ENCODE measurements at places on chromosomes 2 and 18.
A peak's percentile ranks its signal among the peaks of the same experiment; 100 is the strongest.

GRCh38 chr2:197300139-197300538 is 10.4 kb downstream of the ANKRD44 start:
- DNase-seq: no peak

DNA sequence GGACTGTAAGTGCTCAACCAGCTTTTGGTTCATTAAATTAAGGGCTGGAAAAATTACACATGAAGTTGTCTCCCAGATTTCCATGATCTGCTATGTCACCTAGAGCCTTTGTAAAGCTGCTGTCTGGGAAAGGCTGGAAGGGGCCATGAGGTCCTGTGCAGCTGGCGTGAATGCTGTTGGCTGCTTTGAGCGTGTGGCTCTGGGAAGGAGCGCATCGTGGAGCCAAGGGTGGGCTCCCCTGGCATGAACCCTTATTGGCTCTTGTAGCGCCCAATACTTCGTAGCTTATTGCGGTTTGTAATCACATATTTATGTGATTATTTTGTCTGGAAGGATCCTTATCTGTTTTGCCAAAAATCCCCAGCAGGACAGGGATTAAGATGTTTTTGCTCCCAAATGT is 70.5 kb upstream of the LMAN1 start:
- DNase-seq: no peak

DNA sequence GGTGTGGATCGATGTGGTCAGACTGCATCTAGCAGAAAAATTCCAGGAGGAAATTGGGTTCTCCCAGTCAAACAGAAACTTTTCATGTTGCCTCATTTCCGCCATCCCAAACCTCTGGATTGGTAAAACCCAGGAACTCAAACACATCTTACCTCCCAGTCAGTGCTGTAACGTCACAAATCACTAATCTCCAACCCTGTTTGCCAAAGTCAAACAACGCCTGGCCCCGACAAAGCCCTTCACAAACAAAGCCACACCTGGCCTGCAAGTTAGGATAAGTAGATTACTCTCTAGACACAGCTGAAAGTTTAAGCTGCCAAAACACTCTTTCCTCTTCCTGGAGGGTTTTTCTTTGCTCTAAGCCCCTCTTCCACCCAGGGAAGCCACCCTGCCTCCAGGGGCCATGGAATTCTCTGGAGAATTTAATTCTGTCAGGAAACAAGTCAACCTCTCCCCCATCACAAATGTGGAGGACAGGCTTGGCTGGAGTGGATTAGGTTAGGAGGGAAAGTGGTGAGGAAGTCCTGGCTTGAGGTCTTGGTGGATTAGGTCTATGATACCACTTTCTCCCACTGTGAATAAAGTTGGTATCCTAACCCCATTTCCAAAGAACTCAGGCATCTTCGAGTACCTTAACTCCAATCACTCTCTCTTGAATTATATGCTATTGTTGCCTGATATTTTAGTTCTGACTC is 86.7 kb downstream of the LYPD6B start:
- DNase-seq: no peak

- DNase-seq: peak; percentile 21
These were observed 498 bp downstream of the ITGAV start for GRCh38 chr2:186590350-186590758.

GRCh38 chr2:100842241-100842922 is 22.4 kb downstream of the NPAS2 start:
- DNase-seq: no peak

DNA sequence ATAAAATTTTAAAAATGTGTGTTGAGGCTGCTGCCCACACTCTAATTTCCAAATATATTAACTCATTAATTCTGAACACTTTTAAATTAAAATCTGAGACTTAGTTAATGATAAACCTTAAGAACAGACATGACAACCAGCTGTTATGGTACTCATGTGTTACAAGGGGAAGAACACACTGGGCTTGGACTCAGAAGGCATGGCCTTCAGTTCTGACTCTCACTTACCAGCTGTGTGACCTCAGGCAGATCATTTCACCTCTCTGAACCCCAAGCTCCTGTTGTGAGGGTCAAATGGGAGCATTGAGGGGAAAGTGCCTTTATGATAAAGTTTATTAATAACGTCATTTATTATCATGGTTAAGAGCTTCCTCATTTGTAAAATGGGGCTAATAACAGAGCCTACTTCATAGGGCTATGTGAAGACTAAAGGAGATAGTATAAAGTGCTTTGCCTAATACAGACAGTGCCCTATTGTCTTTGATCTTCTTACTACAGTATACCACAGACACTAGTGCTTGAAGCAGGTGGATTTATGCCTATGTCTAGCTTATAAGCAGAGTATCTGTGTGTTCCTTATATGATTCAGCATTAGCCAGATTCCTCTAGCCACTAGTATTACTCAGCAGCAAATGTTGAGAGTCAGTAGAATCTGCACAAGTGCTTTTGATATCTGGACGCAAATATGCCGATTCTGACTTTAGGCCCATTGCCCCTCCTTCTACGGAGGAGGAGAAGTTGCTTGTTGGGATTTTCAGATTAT is 99.6 kb downstream of the SGPP2 start:
- no peak for DNase-seq

GRCh38 chr2:1675633-1676032 is 68.7 kb downstream of the PXDN start:
- no peak for DNase-seq

DNA sequence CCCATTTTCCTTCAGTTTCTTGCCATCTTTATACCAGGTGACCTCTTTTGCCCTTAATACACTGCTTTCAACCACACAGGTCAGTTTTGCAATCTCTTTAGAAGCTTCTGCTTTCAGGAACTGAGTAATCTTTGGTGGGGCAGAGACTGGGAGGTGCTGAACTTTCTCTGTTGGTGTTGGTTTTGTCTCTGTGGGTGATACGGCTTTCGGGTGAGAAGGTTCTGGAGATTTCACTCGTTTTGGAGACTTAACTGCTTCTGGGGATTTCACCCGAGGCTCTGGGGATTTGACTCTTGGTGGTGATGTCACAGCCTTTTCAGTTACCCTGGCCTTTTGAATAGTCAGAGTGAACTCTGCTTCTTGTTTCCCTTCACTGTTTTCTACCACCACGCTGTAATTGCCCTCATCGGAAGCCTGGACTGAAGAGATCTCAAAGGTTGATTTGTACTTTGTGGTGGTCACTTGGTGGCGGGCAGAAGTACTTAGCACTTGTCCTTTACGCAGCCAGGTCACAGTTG is 50.4 kb downstream of the PLEKHA3 start:
- peak; percentile 44 for DNase-seq

- DNase-seq: no peak
These were observed 53.1 kb downstream of the KCTD1 start for GRCh38 chr18:26495287-26495686.

DNA sequence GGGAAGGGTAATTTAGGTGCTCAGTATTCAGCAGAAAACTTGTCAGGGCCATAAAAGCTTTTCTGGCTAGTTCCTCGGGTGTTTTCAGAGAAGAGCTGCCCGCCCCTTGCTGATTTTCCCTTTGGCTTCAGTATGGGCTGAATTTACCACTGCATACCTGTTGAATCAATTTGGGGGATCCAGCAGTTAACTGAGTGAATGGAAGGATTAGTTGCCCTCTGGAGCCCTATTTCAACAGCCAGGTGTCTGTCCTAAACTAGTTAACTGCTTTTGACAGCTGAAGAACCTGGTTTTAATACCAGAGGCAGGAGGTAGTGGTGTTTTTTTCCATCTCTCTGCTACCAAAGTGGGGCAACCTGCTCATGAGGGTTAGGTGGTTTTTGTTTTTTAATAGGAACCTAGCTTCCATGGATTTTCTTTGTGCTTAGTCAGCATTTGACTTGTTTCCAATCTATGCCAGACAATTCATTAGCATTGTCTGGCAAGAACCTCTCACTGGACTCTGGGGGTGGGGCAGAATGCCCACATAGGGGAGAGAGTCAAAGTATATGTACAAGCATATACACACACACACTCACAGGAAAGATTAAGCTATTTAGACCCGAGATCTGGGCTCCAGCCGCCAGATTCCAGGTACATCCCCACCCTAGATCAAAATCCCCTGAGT is 166.5 kb upstream of the SIX3 start:
- no peak for DNase-seq

- DNase-seq: no peak
These were observed 25.5 kb downstream of the TCF7L1 start for GRCh38 chr2:85158559-85159273.

- DNase-seq: no peak
These were observed 7.5 kb upstream of the KDSR start for GRCh38 chr18:63374540-63374939.

GRCh38 chr2:54669677-54670484 is 53.6 kb upstream of the EML6 start:
- DNase-seq: no peak

DNA sequence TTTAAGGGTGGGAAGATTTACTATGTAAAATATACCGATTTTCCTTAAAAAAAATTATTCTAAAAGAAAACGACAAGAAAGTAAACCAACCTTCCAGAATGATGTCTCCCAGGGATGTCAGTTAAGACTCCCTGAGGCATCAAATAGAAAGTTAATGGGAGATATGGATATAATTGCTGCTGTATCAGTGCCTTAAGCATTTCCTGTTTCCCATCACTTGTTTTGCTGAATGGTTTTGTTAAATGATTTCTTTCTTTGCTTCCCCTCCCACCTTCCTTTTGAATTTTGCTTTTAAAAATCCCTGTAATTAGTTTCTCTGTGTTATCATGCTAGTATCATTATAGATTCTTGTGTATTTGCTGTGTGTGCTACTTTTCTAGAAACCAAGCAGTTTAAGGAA is 154.3 kb upstream of the CWC22 start:
- no peak for DNase-seq

GRCh38 chr2:160489111-160489510 is 4.5 kb downstream of the RBMS1 start:
- no peak for DNase-seq

DNA sequence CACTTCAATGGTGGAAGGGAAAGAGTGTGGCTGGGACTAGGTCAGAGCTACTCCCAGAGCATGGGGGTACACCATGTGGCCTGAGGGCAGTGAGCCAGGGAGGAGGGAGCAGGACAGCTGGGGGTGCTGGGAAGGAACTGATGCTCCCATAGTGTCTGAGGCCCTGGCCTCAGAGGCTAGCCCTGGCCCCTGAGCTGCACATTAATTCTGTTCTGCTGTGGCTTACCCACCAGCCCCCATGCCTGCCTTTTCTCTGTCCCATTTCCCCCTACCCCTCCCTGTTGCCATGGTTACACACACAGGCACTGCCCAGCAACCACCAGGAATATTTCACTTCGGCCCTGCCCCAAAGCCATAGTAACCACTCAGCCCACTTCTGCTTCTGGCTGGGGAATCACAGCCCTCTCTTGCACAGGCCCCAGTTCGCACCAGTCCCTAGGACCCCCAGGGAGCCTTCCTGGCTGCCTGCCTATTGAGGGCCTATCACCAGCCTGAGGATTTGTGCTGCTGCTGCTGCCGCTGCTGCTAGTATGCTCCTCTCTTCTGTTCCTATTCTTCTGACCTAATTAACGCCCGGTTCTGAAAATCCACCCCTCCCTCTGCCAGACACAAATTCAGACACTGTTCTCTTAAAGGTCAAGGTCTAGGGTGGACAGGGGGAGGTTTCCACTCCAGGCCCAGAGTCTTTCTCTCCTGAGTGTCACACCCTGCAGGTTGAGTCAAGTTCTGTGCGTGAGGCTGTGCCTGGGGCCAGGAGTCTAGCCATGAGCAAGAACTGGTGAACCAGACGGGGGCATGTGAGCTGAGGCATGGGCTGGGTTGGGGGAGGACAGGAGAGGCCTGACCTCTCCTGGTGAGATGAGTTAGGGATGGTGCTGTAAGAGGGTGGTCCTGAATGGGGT is 87.1 kb upstream of the MCFD2 start:
- DNase-seq: no peak

DNA sequence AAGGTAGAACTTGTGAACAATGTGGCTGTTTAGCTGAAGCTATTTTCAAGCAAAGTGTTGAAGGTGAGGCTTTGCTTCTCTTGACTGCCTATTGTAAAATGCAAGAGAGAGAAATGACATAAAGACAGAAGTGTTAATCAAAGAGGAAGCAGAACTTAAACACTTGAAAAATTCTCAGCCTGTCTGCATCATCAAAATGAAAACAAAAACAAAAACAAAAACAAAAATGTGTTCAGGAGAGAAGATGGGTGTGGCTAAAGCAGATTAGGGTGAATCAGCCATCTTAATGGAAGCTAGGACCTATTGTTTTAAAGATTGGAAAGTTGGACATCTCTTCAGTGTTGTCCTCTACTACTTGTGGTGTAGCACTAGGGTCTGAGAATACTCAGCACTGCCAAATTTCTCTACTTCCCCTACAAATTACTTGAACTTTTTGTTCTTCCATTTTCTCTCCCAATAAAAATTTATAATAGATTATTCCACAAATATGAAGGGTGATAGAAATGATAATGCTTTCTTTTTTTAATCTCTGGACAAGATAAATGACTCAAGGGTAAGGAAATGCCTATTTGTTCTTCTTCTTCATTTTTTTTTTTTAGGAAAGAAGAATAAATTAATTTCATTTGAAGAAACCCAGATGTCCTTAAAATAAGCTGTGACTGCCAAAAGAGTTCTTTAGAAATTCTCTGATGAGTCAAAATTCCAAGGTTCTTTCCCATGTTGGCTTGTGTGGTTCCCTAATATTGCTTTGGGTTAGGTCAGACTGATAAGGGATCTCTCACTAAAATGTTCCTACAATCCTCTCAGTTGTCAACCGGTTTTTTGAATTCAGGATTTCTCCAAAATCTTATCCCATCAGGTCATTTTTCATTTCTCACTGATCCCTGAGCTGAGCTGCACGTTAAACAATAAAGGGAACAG is 571.2 kb upstream of the ZEB2 start:
- no peak for DNase-seq

DNA sequence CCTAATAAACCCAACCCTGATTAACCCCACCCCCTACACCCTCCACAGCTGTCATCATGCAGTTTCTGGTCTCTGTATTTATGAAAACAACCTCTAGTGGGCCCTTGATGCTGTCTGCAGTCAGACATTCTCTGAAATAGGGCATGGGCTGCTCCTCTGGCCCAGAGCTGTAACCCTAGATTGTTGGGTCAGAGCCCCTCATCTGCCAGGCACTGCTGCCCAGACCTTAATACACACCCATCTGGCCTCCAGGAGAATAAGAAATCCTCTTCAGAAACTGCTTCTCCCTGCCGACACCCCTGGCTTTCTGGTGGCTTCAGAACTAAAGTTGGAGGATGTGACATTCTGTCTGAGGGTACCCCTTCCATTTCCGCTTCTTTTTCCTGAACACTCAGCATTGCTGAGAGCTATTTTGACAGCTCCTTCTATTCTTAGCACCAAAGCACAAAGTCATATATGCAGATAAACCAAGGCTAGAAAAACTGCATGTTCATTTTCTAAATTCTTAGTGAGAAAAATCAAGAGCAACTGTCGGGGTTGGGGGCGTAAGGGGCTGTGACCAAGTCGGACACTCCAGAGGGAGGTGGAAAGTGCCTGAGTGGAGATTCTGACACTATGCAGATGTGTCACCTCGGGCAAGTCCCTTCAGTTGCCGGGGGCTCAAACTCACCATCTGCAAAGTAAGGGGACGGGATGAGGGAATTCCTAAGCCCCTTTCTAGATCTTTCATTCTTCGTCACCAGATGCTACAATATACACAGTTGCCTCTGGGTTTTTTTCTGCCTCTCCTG is 28.7 kb downstream of the SRSF7 start:
- peak; percentile 73 for DNase-seq

- DNase-seq: no peak
These were observed 4.3 kb downstream of the DCTN1 start for GRCh38 chr2:74375838-74376237.
